ENCODE measurements at places on chromosomes 4 and X. TPM values are rescaled to one million over a fixed set of nuclear protein-coding genes. Genes with fewer than 3 reads are reported as not detected.

Gene KLHL5
- 99.3 TPM for total RNA-seq

Gene IBSP
- total RNA-seq = not detected

Gene FAM149A
- total RNA-seq = 1.5 TPM

Gene P2RY8
- 0.11 TPM for total RNA-seq

Measured in Daoy (cell line).